Kidney (tissue), 22 donors: ENCODE measurements at places on chromosomes 5 and 9.

- H3K4me3 ChIP-seq: no peak overlapping the region
- H3K4me1 ChIP-seq: no peaks in the 10 kb centered on the region
- no peak for DNase-seq
- H3K36me3 ChIP-seq: no peaks in the 10 kb centered on the region
- H3K27me3 ChIP-seq: no peaks in the 10 kb centered on the region
- no peak overlapping the region for H3K27ac ChIP-seq
Measured at GRCh38 chr9:131299961-131300347, 10.4 kb downstream of the PLPP7 start.

- no peak overlapping the region for H3K4me3 ChIP-seq
- no peaks in the 10 kb centered on the region for H3K4me1 ChIP-seq
- no peaks in the 10 kb centered on the region for H3K36me3 ChIP-seq
- DNase-seq: no peak
Measured at GRCh38 chr5:89534331-89534730, 651.3 kb upstream of the MEF2C start.

DNA sequence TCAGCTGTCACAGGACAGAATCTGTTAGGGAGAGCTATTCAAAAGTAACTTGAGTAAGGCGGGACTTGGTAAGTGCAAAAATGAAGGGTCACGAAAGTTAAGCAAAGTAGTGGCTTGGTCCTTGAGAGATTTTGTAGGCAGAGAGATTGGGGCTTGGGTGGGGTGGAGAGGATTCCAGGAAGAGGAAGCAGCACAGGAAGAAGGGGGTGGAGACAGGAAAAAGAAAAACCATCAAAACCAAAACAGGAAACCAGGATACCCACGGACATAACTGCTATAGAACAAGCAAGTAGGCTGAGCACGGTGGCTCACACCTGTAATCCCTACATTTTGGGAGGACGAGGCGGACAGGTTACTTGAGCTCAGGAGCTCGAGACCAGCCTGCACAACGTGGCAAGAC is 3.7 kb downstream of the ROPN1L start:
- peaks cover 7% of the 10 kb centered on the region for H3K4me1 ChIP-seq
- no peak overlapping the region for H3K27ac ChIP-seq
- H3K36me3 ChIP-seq: no peaks in the 10 kb centered on the region
- DNase-seq: no peak
- H3K27me3 ChIP-seq: no peaks in the 10 kb centered on the region
- no peak overlapping the region for H3K4me3 ChIP-seq

DNA sequence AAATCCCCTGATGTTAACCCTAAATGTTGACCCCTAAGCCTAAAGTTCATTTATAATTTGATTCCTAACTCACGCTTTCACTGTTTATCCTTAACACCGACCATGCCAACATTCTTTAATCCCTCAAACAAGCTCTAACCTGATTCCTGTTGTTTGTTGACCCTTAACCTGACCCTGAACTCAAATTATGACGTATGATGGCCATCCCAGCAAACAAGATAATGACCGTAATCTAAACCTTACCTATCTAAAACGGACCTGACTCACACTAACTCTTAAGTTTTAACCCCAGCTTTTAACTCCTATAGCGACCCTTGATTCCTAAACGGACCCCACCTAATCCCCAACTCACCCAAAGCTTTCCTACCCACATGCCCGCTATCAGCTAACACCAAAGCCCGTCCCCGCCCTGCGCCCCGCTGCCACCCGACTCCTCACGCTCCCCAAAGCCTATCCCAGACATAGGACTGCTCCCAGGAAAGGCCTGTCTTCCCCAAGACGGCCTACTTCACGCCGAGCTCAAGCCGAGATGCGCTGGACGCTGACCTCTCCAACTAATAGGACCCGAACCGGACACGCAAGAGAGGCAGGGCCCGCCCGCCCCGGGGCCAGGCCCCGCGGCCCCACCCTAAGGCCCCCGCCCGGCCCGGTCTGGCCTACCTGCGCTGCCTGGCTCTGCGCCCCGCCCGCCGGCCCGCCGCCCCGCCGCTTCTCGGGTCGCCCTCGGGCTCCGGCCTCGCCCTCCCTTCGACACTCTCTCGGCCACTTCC is 395 bp downstream of the TLN1 start:
- peaks cover 13% of the 10 kb centered on the region for H3K4me1 ChIP-seq
- peak overlapping the region; percentile 98 for H3K27ac ChIP-seq
- peak overlapping the region; percentile 88 for H3K4me3 ChIP-seq
- DNase-seq: no peak
- H3K36me3 ChIP-seq: peaks cover 10% of the 10 kb centered on the region

DNA sequence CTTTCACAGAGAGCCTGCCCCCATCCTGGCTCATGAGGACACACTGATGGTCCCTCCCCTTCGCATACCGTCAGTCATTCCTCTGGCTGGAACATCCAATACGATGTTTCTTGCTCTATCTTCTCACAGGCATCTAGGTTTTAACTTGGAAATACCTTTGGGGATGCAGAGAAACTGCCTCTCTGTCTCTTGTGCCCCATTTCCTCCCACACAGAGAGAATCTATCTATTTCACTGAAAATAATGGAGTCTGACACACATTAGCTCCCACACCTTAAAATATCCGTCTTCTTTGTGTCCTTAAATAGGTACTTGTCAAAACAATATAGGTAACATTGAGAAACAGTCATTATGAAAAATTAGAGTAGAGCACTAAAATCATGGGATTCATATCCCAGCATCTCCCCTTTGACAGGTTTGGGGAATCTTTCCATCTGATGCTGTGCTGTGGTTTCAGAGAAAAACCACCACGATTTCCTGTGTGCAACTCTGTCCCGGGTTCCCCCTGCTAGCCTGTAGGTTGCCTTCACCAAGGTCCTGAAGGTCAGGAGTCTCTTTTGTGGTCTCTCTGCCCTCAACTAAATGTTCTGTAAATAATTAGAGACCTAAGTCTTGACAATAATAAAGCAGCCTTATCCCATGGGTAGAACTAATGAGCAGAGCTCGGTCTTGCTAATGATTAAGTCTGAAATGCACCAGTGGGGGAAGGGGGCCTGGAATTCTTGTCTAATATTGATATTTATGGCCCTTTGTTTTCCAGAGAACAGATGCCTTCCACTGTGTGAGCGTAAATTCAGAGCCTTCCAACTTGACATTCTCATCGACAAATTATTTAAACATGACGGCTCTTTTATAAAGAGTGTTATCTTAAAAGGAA is 371.0 kb downstream of the ICE1 start:
- DNase-seq: no peak
- H3K4me1 ChIP-seq: no peaks in the 10 kb centered on the region
- no peaks in the 10 kb centered on the region for H3K27me3 ChIP-seq
- H3K4me3 ChIP-seq: no peak overlapping the region
- H3K36me3 ChIP-seq: no peaks in the 10 kb centered on the region

GRCh38 chr9:4844056-4844838 is 51.5 kb downstream of the RCL1 start:
- no peak for DNase-seq
- no peak overlapping the region for H3K4me3 ChIP-seq
- peaks cover 14% of the 10 kb centered on the region for H3K36me3 ChIP-seq
- H3K4me1 ChIP-seq: no peaks in the 10 kb centered on the region
- H3K27me3 ChIP-seq: no peaks in the 10 kb centered on the region
- no peak overlapping the region for H3K27ac ChIP-seq

- no peak overlapping the region for H3K27ac ChIP-seq
- DNase-seq: no peak
- H3K4me1 ChIP-seq: no peaks in the 10 kb centered on the region
- no peaks in the 10 kb centered on the region for H3K36me3 ChIP-seq
Measured at GRCh38 chr9:93024986-93025630, 33.4 kb upstream of the SUSD3 start.

DNA sequence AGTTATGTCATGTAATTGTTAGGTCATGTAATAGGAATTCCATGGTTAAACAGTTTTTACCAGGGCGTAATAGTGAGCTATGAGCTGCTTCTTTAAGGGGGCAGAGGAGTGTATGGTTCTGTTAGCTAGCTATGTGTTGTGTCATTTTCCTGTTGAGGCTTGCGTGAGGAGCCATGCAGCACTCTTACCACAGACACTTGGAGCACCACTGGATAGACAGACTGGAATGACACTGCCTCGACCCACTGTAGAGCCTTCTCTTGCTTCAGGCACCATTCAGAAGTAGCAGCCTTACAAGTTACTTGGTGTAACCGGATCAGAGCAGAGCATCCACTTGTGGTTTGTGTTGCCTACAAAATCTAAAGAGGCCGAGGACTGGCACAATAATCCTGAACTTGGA is 28.3 kb upstream of the STOM start:
- no peak for DNase-seq
- no peaks in the 10 kb centered on the region for H3K4me1 ChIP-seq
- H3K27ac ChIP-seq: no peak overlapping the region
- no peak overlapping the region for H3K4me3 ChIP-seq

DNA sequence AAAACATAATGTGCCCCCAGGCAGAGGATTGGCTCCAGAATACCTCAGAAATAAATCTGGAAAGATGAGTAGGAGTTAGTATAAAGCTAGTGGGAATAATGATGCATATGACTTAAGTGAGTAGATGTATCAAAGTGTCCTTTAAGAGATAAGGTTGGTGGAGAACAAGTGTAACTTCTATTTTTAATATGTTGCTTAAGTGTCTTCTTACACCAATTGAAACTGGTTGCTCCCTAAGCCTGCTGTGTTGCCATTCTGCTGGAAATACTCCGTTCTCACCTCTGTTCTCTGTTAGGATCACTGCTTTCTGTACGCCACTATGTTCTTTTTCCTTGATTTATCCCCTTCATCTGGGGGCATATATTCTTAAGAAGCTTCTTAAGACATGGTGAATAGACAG is 286.4 kb downstream of the TMEM232 start:
- H3K27ac ChIP-seq: no peak overlapping the region
- DNase-seq: no peak
- no peaks in the 10 kb centered on the region for H3K4me1 ChIP-seq
- no peak overlapping the region for H3K4me3 ChIP-seq

GRCh38 chr9:82247318-82247717 is 258.7 kb downstream of the SPATA31D1 start:
- no peaks in the 10 kb centered on the region for H3K4me1 ChIP-seq
- no peak overlapping the region for H3K27ac ChIP-seq
- H3K4me3 ChIP-seq: no peak overlapping the region
- H3K36me3 ChIP-seq: no peaks in the 10 kb centered on the region
- DNase-seq: no peak
- no peaks in the 10 kb centered on the region for H3K27me3 ChIP-seq

GRCh38 chr5:92518318-92518904 is 1062.6 kb downstream of the NR2F1-AS1 start:
- peak overlapping the region; percentile 63 for H3K4me3 ChIP-seq
- H3K27me3 ChIP-seq: no peaks in the 10 kb centered on the region
- no peak for DNase-seq
- H3K27ac ChIP-seq: no peak overlapping the region

DNA sequence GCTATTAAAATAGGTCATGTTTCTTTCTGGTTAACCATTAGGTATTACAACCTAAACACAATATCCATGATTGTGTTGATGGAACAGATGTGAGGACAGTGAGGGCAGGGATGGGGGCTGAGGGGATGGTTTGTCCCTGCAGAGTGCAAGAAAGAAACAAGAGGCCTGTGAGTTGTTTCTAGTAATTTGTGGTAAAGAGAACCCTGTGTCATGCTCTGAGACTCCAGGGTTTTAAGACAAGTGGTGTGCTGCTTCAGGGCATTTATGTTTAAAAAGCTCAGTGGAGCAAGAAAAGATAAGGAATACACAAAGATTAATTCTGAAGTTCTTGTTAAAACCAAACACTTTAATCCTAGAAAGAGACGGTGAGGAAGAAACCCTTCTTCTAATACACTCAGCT is 656.5 kb downstream of the TLE1 start:
- H3K4me1 ChIP-seq: no peaks in the 10 kb centered on the region
- no peaks in the 10 kb centered on the region for H3K27me3 ChIP-seq
- no peak overlapping the region for H3K4me3 ChIP-seq
- DNase-seq: no peak
- H3K27ac ChIP-seq: no peak overlapping the region

DNA sequence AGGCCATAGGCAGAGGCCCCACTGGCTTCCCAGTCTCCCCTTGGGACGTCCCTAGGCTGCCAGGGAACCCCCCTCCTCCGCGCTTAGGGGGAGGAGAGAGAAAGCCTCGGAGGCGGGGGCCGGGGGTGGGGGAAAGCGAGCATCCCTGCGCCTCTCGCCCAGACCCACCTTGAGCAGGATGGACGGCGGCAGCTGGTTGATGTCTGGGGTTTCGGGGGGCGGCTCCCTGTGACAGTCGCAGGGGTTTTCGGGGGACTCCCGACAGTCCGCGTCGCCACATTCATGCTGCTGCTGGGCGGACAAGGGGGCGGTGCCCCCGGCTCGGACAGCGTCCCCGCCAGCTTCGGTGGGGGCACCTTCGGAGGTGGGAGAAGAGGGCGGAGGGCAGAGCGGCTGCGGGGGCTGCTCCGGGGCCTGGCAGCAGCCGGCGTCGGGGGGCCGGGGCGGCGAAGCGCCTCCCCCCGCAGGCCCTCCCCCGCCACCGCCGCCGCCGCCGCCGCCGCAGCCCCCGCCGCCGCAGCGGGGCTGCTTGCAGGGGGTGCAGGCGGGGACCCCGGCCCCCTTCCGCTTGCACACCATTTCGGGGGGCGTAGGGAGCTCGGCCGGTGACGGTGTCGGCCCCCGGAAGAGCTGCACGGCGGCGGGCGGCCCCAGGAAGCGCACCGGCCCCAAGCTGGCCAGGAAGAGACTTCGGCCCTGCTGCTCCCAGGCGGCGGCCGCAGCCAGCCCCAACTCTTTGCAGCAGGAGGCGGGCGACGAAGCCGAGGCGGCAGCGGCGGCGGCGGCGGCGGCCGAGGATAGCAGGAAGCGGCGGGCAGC is 1.2 kb downstream of the FBXL17 start:
- H3K4me3 ChIP-seq: peak overlapping the region; percentile 65
- H3K27me3 ChIP-seq: no peaks in the 10 kb centered on the region
- H3K4me1 ChIP-seq: peaks cover 4% of the 10 kb centered on the region
- peak overlapping the region; percentile 97 for H3K27ac ChIP-seq

GRCh38 chr5:65204966-65205365 is 276.8 kb downstream of the ADAMTS6 start:
- no peak for DNase-seq
- H3K4me1 ChIP-seq: no peaks in the 10 kb centered on the region
- H3K4me3 ChIP-seq: no peak overlapping the region
- H3K27me3 ChIP-seq: no peaks in the 10 kb centered on the region
- no peak overlapping the region for H3K27ac ChIP-seq

DNA sequence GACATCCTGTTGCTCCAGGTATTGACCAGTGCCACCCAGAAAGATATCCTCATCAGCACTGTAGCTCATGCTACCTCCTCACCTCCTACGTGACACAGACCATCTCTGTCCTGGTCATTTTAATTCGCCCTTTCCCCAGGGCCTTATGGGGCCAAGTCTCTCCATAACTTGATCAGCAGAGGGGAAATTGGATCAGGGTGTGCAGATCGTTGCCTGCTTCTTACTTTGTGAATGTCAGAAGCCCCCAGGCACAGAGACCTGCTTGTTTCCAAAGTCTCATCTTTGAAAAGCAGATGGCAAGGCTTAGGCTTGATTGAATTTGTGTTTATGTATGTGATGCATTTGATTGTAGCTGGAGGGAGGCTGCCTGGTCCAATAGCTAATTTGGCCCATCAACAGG is 8.8 kb upstream of the DBH start:
- H3K4me1 ChIP-seq: no peaks in the 10 kb centered on the region
- H3K27me3 ChIP-seq: no peaks in the 10 kb centered on the region
- no peak overlapping the region for H3K27ac ChIP-seq
- no peaks in the 10 kb centered on the region for H3K36me3 ChIP-seq
- no peak overlapping the region for H3K4me3 ChIP-seq

- H3K4me3 ChIP-seq: no peak overlapping the region
- H3K4me1 ChIP-seq: no peaks in the 10 kb centered on the region
- H3K27me3 ChIP-seq: no peaks in the 10 kb centered on the region
- H3K36me3 ChIP-seq: peaks cover 3% of the 10 kb centered on the region
Measured at GRCh38 chr9:135882011-135882410, 25.3 kb downstream of the CAMSAP1 start.

- no peak overlapping the region for H3K27ac ChIP-seq
- no peak overlapping the region for H3K4me3 ChIP-seq
- H3K36me3 ChIP-seq: no peaks in the 10 kb centered on the region
- no peaks in the 10 kb centered on the region for H3K27me3 ChIP-seq
Measured at GRCh38 chr9:120937596-120937995, 11.0 kb upstream of the TRAF1 start.
